NCI-H187 (cell line): ENCODE measurements at places on chromosomes 3 and 15.

DNA sequence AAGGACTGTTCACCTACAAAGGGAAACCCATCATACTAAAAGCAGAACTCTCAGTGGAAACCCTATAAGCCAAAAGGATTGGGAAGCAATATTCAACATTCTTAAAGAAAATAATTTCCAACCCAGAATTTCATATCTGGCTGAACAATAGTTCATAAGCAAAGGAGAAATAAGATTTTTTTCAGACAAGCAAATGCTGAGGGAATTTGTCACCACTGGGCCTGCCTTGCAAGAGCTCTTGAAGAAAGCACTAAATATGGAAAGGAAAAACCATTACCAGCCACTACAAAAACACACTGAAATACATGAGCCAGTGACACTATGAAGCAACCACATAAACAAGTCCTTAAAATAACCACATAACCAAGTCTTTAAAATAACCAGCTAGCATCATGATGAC lies 28.9 kb upstream of the DCBLD2 start:
- DNase-seq = no peak

DNA sequence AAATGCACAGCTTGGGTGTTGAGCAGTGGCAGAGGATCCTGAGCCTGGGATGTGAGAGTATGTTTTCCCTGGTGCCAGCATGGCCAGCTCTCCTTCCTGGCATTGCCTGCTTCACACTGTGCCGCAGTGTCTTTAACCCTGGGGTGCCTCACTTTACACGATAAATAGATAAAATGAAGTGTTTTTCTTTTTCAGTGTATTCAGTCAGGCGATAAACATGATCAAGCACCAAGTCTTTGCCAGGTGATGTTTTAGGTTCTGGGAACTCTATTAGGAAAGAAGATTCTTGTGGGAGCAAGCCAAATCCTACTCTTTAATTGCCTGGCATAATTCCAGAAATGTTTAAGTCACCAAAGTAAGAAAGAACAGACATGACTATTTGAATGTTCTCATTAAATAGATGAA lies 14.0 kb downstream of the ABHD6 start:
- no peak for DNase-seq

DNA sequence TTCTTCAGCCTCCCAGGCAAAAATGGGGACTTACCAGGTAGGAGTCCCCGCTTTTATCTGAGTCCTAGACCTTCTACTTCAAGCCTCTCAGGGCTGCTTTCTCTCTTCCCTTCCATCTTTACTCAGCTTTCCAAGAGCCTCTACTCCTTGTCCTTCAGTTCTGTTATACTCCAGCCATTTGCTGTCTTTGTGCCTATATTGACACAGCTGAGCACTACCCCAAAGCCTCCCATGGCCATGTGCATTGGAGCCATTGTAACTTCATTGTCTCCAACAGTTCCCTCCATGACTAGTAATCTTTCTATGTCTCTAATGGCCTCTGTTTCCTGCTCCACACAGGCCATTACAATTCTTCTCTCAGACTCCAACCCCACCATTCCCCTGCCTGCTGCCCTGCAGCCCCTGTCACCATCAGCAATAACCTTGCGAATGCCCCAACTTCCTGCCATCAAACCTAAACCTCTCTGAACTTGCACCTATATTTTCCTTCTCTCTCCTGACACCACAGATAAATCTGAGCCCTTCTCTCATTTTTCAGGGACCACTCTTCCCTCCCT lies 77.9 kb upstream of the ADPGK start:
- DNase-seq = no peak

DNA sequence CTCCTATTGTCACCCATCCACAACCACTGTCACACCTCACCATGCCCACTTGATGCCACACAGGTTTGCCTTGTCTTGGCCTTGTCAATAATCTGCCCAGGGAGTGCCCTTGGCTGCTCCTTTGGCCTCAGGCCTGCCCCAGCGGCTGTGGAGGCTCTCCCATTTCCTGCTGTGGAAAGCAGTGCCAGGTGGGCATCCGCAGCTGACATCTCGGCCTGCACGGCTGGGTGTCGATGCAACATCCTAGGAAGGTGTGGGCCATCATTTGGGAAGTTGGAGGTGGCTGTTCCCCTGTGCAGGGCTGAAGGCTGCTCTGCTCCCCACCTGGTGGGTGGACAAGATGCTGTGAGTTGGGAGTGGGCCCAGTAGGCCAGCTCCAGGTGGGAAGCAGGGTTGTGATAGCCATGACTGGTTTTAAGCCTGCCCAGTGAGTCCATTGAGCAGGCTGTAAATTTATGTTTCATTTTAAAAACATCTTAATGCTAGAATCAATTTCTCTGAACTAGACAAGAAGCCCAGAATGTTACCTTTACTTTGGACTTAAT lies 12.5 kb downstream of the DNAH1 start:
- DNase-seq = no peak

GRCh38 chr3:80238606-80239005 lies 470.8 kb upstream of the ROBO1 start:
- DNase-seq = no peak

DNA sequence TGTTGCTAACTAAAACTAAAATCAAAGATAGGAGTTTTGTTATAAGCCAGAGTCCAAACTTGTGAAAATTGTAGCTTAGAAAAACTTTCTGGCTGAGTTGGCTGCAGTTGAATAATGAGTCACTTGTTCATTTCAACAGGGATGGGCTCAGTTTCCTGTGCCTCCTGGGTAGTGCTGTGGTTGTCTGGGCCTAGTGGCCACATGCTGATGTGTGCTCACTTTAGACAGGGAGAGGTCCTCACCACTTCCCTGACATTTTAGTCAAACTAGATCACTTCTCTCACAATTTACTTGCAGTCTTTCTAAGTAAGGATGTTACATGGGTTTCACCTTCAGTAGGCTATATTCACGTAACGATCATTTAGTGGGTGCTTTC lies 6.3 kb upstream of the UBE2Q2 start:
- no peak for DNase-seq
